ENCODE measurements at places on chromosomes 3 and 15.

GRCh38 chr3:189300345-189300744 is 128.6 kb downstream of the TPRG1 start:
- DNase-seq, result no peak

DNA sequence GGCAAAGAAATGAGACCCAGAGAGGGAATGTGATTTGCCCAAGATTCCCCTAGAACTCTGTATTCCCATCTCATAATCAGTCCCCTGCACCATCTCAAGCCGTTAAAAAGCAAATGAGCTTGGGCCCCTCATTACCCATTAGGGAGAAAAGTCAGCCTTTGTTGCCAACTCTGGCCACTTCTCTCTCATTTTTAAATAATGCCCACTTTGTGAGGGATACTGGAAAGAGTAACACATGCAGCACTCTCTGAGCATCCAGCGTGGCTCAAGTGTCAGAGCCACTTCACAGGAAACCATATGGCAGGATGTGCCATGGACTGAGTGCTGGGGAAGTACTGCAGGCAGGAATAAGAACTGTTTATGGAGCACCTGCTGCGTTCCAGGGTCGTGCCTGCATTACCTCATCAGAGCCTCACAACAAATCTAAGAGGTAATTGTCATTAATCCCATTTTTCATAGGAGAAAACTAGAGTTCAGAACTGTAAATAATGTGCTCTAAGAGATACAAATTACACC is 49.8 kb upstream of the SLC6A1 start:
- no peak for DNase-seq

DNA sequence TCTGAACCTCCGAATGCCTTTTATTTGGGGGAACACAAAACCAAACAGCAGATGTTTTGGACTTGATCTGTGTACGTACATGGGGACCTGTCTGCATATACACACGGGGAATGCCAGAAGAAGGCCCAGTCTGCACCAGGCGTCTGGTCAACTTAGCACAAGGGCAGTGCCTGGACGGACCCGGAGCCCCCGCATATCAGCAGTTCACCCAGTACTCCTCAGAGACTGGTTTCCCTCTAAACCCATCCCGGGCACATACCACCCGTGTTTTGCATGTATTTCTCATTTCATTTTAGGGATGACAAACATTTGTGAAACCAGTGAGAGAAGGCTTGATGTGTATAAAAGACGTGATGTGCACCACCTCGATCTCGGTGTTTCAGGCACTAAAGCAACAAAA is 49.7 kb downstream of the KLHL25 start:
- DNase-seq, result no peak

DNA sequence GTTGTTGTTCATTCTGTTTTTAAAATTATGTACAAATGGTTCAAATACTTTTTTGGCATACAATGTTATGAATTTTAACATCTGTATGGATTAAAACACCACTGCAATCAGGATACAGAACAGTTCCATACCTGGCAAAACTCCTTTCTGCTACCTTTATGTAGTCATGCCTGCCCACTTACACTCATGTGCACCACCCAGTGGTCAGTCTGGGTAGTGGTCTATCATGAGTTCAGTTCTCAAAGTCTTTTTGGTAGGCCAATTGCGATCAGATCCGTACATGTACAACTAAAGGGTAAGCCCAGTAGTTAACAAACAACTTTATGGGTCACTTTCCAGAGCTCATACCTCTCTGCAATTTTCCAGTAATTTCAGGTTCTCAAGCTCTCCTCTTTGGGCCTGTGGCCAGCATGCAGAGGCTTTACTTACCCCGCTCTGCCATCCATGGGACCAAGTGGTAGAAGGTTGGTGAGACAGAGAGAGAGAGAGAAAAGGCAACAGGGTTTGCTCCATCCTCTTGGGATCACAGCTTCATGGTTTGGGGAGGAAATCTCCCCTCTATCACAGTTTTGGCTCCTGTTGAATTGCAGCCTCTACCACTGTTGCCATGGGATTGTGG is 63.9 kb upstream of the FAM98B start:
- DNase-seq, result peak; percentile 26

DNA sequence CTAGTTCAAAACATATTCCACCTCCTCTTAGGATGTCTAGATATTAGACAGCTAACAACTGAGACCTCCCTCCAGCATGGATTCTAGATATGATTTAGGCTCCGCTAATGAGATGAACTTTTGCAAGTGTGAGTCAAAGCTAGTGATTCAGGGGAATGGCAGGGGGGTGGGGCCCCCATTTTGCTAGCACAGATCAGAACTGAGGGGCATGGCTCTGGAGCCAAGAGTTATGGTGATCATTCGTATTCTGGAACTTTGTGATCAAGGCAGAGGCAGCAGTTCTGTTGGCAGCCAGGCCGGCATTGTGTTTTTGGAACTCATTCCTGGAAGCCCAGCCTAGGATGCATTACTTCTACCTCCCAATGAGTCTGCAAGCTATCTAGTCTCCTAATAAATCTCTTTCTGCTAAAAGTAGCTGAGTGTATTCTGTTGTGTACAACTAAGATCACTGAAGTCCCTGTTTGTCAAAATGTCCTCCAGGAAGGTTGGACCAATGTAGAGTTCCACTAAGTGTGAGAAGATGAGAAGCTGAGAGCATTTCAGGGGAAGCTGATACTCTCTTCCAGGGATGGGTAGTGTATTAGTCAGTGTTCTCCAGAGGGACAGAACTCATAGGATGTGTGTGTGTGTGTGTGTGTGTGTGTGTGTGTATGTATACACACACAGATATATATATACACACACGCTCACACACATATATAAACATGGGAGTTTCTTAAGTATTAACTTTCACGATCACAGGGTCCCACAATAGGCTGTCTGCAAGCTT is 312.7 kb downstream of the TLE3 start:
- no peak for DNase-seq

- DNase-seq, result no peak
Observed at GRCh38 chr3:50430191-50430590, 70.9 kb upstream of the TMEM115 start.

DNA sequence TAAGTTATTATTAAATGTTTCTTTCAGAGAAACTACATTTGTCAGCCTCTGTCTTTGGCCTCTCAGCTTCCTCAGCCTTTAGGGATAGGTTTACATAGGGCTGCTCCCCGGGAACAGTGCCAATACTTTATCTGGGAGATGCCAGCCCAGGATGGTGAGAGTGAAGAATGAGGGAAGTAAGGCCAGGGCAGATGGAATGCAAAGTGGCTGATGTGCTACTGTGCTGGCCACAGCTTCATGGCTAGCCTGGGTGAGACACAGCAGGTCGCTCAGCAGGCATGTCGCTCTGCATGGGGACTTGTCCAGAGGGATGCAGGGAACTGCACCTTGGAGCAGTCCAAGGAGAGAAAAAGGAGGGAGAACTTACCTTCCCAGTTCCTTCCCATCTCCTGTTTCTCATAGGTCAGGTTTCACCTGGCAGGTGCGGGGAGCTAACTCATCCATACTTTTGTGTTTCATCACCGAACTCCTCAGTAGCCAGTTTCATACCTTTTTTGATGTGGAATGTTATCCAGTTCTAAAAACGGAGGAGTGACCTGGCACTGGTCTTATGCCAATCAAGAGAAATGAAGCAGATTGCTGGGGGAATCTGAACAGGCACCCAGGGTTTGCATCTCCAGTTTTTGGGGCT is 30.9 kb upstream of the C15orf39 start:
- DNase-seq, result no peak

GRCh38 chr3:30476368-30477084 is 129.9 kb upstream of the TGFBR2 start:
- DNase-seq, result no peak

Data from stimulated activated CD8-positive, alpha-beta memory T cell treated with anti-CD3 and anti-CD28 coated beads, Interleukin-15, amount 100 ng/mL, for 24 hours (primary cell).